ENCODE measurements at places on chromosomes 7 and 10.

DNA sequence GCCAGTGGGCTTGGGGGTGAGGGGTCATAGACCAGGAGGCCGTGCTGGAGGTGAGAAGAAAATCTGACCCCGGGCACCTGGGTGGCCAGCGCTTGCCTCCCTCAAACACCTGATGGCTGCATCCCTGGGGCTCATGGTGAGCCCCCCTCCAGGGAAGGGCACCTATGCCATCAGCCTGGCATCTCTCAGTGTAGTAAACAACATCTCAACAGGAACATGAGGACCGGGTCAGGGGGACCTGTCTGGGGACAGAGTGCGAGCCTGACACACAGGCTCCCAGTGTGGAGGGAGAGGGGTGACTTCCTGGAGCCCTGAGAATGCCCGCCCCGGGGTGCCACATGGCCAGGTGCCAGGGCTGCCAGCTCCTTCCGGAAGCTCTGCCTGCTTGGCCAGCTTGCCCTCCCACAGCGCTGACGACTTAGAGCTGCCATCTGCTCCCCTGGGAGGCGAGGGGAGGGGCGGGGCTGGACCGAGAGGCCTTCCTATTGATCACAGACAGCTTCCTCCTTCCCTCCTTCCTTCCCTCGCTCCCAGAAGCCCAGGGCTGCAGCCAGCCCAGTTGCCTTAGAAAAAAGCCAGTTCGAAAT, 12.3 kb downstream of the STX1A start:
- no peak for DNase-seq

DNA sequence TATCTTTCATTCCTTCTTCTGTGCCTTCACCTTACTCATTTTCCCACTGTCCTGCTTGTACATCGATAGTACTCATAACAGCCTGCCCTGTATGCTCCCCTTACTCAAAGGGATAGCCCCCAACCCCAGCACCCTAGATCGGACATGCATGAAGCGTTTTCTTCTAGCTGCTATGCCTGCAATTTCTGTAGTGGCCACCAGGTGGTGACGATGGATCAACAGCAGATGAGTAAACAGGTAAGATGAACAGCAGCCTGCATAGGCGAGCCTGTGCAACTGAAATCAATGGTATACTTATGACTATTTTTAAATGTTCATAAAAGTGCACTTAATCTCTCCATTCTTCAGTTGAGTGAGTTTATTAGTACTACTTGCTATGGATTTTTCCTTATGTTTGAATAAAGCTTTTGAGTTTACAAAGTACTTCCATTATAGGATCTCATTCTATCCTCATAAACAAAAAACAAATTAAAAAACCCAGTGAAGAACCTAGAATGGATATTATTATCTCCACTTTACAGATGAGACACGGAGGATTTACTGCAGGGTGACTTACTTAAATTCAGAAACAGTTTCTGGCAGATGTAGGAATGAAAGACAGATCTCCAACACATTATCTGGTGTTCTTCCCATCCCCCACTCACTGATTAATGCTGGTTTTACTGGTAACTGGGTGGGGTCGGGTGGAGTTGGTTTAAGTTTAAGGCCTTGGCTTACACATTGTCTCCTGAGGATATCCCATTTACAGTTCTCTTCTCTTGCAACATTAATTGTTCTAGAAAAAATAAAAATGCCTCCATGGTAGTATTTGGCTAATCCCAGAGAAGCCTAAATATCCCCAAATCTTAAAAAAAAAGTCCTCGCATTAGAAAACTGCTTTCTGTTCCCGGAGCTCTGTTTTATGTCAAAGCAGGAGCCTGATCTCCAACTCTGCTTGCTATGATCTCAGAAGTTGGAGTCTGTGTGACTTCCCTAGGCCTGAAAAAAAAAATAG, 222.1 kb downstream of the GLI3 start:
- no peak for DNase-seq

GRCh38 chr7:76123316-76123715, 75.4 kb downstream of the MDH2 start:
- DNase-seq = no peak

- no peak for DNase-seq
Observed at GRCh38 chr10:76209135-76209534, 777.7 kb downstream of the LRMDA start.

All from T-helper 2 cell (primary cell).